ENCODE measurements at places on chromosomes 5 and 9. TPM values are rescaled to one million over a fixed set of nuclear protein-coding genes. Genes with fewer than 3 reads are reported as not detected.
A peak's percentile ranks its signal among the peaks of the same experiment; 100 is the strongest.

- no peak for DNase-seq
- peak overlapping the region; percentile 93 for H3K4me3 ChIP-seq
- H3K36me3 ChIP-seq, result no peaks in the 10 kb centered on the region
- H3K4me1 ChIP-seq, result peaks cover 28% of the 10 kb centered on the region
Observed at GRCh38 chr9:71911908-71912335, 483 bp downstream of the C9orf85 start.

GRCh38 chr9:107542411-107543157, 53.0 kb upstream of the KLF4 start:
- no peaks in the 10 kb centered on the region for H3K27me3 ChIP-seq
- no peak overlapping the region for H3K4me3 ChIP-seq
- no peaks in the 10 kb centered on the region for H3K4me1 ChIP-seq
- no peak overlapping the region for H3K27ac ChIP-seq
- no peak for DNase-seq
- H3K36me3 ChIP-seq, result no peaks in the 10 kb centered on the region

DNA sequence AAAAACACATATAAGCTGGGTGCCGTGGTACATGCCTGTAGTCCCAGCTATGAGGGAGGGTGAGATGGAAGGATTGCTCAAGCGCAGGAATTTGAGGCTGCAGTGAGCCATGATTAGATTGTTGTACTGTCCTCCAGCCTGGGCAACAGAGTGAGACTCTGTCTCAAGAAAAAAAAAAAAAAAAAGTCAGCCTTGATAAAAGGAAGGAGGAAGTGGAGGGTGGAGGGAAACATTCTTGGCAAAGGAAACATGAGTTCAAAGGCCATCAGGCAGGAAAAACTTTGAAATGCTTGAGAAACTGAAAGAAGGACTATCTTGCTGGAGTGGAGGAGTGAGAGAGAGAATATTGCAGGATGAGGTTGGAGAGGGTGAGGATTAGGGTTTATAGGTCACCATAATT, 18.3 kb upstream of the ANKHD1 start:
- H3K4me3 ChIP-seq, result no peak overlapping the region
- H3K27me3 ChIP-seq, result no peaks in the 10 kb centered on the region
- H3K4me1 ChIP-seq, result no peaks in the 10 kb centered on the region
- no peaks in the 10 kb centered on the region for H3K36me3 ChIP-seq
- no peak for DNase-seq

DNA sequence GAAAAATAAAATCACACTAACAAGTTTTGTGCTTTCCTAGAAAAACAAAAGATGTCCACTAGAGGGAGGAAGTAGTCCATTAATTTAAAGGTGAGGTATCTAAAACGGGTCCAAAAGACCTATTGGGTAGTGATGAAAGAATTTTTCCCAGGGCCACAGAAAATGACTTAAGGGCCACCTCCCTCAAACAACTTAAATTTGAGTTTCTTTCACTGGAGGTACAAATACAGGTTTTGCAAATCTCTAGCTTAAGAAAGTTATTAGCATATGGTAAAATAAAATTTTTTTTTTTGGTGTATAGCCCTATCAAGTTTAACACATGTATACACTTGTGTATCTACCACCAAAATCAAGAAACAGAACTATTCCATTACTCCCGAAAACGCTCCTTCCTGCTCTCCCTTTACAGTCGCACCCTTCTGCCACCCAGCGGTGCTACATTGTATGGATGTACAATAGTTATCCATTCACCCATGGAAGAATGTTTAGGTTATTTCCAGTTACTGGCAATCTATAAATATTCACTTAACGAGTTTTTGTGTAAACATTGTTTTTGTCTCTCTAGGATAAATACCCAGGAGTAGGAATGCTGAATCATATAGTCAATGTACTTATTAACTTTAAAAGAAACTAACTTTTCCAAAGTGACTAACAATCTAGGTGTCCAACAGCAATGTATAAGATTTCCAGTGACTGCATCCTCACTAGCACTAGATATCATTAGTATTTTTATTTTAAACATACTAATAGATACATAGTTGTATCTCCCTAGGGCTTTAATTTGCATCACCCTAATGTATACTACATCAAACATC, 21.9 kb downstream of the DEPDC1B start:
- no peak overlapping the region for H3K4me3 ChIP-seq
- no peak overlapping the region for H3K27ac ChIP-seq

DNA sequence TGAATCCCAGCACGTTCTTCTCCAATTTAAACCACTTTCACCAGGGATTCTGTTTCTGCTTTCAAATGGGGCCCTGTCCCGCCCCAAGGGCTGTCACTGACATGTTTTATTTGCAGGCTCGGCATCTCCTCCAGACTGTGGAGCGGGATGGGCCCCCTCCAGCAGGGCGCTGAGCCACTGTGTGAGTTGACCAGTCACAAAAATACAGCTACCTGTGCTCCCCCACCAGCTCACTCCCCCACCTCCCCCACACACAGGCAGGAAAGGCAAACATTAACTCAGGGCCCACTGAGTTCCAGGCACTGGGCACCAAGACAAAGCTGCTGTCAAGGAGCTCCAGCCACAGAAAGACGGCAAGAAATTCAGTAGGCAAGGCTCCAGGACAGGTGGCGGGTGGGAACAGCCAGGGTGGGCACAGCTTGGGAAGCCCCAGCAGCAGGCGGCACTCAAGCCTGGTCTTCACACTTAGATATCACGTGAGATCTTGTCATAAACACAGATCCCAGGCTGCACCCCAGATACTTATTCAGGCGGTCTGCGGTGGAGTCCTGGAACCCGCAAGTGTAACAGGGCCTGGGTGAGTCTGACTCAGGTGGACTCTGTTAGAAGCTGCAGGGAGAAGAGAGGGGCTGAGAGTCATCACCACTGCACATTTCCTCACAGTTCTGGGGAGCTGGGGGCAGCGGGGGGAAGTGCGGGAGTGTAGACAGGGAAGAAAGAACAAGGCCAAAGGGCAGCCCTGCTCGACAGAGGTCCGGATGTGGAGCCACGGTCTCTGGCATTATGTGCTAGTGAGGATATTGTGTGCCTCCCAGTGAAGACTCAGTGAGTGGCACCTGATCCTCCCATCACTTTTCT, 44.7 kb downstream of the OR2V1 start:
- no peak overlapping the region for H3K4me3 ChIP-seq
- H3K4me1 ChIP-seq, result no peaks in the 10 kb centered on the region
- DNase-seq, result no peak
- no peaks in the 10 kb centered on the region for H3K27me3 ChIP-seq

- no peak overlapping the region for H3K27ac ChIP-seq
- H3K27me3 ChIP-seq, result no peaks in the 10 kb centered on the region
- no peak overlapping the region for H3K4me3 ChIP-seq
- H3K4me1 ChIP-seq, result no peaks in the 10 kb centered on the region
- H3K36me3 ChIP-seq, result no peaks in the 10 kb centered on the region
Observed at GRCh38 chr5:122523776-122524175, 211.7 kb downstream of the SNCAIP start.

DNA sequence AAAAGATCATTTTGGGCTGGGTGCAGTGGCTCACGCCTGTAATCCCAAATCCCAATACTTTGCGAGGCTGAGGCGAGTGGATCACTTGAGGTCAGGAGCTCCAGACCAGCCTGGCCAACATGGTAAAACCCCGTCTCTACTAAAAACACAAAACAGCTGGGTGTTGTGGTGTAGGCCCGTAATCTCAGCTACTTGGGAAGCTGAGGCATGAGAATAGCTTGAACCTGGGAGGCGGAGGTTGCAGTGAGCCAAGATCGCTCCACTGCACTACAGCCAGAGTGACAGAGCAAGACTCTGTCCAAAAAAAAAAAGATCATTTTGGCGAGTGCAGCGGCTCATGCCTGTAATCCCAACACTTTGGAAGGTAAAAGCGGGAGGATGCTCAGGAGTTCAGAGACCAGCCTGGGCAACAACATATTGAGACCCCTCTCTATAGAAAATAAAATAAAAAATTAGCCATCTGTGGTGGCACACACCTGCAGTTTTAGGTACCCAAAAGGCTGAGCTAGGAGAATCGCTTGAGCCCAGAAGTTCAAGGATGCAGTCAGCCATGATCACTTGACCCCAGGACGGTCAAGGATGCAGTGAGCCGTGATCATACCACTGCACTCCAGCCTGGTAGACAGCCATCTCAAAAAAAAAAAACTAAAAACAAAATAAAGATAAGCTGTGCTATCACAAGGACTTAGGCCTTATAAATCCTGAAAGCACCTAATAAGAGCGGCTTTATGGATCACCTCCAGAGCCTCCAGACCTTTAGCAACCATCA, 16.2 kb downstream of the PPP2CA start:
- peaks cover 5% of the 10 kb centered on the region for H3K36me3 ChIP-seq
- peaks cover 55% of the 10 kb centered on the region for H3K4me1 ChIP-seq
- no peak for DNase-seq
- H3K27ac ChIP-seq, result no peak overlapping the region
- H3K27me3 ChIP-seq, result no peaks in the 10 kb centered on the region
- H3K4me3 ChIP-seq, result no peak overlapping the region

GRCh38 chr5:107541400-107541799, 129.3 kb downstream of the EFNA5 start:
- H3K36me3 ChIP-seq, result no peaks in the 10 kb centered on the region
- H3K4me3 ChIP-seq, result no peak overlapping the region
- H3K4me1 ChIP-seq, result no peaks in the 10 kb centered on the region
- no peaks in the 10 kb centered on the region for H3K27me3 ChIP-seq
- DNase-seq, result no peak

- H3K36me3 ChIP-seq, result no peaks in the 10 kb centered on the region
- H3K27ac ChIP-seq, result no peak overlapping the region
- H3K4me3 ChIP-seq, result no peak overlapping the region
- peaks cover 11% of the 10 kb centered on the region for H3K4me1 ChIP-seq
- no peak for DNase-seq
Observed at GRCh38 chr5:132009706-132010405, 1.6 kb downstream of the ACSL6 start.

Gene PTPRD
- polyA plus RNA-seq, result not detected

Gene SMIM33
- 1.1 TPM for polyA plus RNA-seq

Gene PCDHGB5
- polyA plus RNA-seq, result 0.14 TPM

Data from CD8-positive, alpha-beta memory T cell (primary cell).